ENCODE measurements at places on chromosomes 5 and 9.

- no peak for DNase-seq
Observed at GRCh38 chr9:130390986-130391385, 53.8 kb upstream of the ASS1 start.

DNA sequence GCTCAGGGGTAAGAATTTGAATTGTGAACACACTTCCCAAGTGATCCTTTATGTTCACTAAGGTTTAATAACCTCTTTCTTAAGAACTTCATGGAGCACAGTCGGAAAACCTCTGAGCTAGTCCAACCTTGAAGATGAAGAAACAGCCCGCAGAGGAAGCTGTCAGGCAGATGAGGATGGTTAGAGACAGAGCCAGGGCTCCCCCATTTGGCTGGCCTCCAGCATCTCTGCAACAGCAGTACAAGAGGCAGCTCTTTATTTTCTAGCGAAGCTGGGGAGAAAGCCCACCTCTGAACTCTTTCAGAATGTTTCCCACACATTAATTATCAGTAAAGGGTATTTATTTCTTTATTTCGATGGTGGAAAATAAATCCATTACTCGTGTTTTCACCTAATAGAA, 350.8 kb downstream of the DMRT2 start:
- DNase-seq = no peak

- no peak for DNase-seq
Observed at GRCh38 chr5:146675636-146676035, 159.6 kb upstream of the GPR151 start.

- DNase-seq = no peak
Observed at GRCh38 chr9:4238522-4238921, 61.3 kb downstream of the GLIS3 start.

- no peak for DNase-seq
Observed at GRCh38 chr5:154049636-154050035, 10.9 kb downstream of the MFAP3 start.

DNA sequence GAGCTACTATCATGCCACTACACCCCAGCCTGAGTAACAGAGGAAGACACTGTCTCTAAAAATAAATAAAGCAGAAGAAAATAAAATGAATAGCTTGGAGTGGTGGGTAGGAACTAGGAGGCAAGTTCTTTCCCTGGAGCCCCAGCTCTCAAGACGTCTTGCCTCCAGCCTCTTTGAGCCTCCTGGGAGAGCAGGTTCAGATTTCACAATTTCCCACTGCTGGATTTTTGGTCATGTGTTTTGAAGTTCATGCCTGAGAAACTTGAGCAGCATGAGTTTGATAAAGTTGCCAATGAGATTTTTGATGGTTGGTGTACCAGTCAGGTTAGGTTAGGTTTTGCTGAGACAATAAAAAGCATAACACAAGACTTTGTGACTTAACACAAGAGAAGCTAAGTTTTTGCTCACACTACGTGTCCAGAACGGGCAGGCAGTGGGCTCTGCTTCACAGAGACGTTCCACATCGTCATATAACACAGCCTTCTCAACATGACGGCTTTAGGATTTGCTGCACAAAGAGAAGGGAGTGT, 4.1 kb upstream of the CCDC69 start:
- no peak for DNase-seq

GRCh38 chr5:158660726-158661125, 439.0 kb downstream of the EBF1 start:
- DNase-seq = no peak

DNA sequence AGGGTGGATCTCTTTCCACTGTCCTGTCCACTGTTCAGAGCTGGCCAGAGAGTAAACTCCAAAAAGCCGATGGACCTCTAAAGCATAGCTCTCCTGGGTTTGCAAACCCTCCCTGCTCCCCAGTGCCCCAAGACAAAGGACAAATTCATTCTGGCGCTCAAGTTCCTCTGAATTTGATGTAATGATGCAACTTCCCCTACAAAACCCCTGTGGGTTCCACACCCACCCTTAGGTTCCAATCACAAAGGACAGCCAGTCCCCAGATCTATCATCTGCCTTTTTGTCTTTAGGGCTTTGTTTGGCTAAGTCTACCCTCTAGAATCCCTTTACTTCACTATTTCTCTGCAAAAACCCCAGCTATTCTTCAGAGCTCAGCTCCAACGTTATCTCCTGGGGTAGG, 57.4 kb upstream of the SLC25A51 start:
- no peak for DNase-seq

GRCh38 chr9:111360881-111361280, 30.9 kb upstream of the OR2K2 start:
- DNase-seq = no peak

GRCh38 chr5:170560938-170561337, 57.1 kb downstream of the KCNIP1 start:
- no peak for DNase-seq

DNA sequence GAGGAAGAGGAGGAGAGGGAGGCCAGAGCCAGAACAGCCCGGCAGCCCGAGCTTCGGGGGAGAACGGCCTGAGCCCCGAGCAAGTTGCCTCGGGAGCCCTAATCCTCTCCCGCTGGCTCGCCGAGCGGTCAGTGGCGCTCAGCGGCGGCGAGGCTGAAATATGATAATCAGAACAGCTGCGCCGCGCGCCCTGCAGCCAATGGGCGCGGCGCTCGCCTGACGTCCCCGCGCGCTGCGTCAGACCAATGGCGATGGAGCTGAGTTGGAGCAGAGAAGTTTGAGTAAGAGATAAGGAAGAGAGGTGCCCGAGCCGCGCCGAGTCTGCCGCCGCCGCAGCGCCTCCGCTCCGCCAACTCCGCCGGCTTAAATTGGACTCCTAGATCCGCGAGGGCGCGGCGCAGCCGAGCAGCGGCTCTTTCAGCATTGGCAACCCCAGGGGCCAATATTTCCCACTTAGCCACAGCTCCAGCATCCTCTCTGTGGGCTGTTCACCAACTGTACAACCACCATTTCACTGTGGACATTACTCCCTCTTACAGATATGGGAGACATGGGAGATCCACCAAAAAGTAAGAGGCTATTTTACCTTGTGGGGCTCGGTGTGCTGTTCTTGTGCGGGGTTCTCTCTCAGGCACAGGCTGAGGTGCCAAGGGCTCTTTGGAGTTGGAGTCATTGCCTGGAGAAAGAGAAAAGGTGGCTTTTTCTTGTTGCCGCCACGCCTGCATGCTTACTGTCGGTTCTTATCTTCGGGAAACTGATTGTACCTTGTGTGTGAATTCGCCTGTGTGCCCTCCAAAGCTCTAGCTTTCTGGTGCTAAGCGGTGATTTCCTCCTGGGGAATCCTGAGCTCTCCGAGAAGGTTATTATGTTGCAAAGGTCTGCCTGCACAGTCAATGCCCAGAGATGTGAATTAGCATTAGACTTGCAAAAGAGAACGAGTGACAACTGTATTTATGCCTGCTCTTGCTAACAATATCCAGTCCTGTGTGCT, at the start of gene ISL1:
Gene ISL1, plus strand, starts transcription at position 318 of the 991 bp plus-strand sequence. Its CDS starts 224 bp downstream, at position 542.
- DNase-seq = no peak

GRCh38 chr5:135218486-135218755, 180.6 kb downstream of the MACROH2A1 start:
- no peak for DNase-seq

GRCh38 chr9:108637340-108637739, 218.4 kb downstream of the ACTL7B start:
- DNase-seq = no peak

DNA sequence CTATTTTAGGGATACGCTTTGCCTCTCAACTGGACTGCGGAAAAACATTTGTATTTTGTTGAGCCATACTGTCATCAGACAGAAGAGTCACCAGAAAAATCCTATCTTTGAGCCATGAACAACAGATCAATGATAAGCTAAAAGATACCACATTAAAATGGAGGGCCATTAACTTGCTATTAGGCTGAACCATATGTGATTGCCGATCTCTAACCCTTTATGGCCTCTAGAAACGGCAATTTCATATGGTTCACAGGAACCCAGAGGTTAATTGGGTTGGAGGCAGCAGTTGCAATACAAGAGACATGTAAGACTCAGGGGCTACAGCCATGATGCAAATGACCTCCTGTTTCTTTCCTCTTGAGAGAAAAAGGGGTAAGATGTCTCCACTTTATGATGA, 69.8 kb downstream of the MYO10 start:
- DNase-seq = no peak

DNA sequence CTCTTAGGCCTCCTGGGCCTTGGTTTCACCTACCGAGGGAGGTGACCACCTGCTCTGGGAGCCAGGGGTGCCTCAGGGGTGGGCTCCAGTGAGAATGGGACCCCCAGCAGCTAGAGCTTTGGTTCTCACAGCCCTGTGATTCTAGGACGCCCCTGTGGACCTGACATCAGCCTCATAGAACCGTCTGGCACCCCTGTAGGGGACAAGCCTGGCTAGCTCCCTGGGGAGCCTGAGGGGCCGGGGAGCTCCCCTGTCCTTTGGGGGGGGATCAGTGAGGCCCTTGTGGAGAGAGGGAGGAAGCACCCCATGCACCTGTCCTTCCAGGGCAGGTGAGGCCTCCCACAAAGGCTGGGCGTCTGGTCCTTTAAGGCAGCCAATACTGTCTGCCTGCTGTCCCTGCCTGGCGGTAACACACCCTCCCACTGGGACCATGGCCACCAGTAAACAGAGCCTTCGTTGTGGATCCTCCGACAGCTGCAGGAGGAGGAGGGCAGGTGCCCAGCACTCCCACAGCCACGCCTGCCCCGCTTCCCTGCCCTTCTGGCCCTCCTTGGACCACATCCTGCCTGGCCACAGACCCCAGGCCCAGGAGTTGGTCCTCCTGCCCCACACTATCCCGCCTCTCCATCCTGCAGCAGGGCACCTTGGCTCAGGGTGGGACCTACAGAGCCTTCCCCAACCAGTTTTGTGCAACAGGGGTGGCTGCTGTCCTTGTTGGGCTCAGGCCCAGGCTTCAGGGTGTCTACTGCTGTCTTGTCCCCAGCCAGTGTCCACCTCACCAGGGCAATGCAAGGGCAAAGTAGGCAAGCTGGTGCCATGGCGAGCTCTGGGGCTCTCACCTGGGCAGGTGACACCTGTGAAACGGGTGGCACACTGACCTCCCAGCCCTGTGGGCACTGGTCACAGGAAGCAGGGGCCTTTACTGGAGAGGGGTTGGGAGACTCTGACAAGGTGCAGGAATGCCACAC, 3.0 kb upstream of the TUBB4B start:
- no peak for DNase-seq

- DNase-seq = no peak
Observed at GRCh38 chr5:174425271-174425963, 299.0 kb upstream of the MSX2 start.

DNA sequence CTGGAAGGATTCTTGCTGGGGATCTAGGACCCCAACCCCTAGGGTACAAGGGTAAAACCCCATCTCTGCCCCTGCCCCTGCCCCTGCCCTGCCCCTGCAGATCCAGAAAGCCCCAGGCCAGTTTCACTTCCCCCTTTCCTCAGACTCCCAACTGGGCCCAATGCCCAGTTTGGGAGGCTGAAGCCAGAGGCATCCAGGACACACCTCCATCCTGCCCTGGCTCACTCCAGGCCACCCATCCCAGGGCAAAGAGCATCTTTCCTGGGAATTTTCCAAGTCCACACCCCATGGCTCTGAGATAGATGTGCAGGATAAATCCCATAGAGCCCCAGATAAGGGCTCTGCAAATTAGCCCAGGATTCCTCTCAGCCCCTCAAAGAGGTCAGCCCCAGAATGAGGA, 17.4 kb downstream of the CNTFR start:
- no peak for DNase-seq

- DNase-seq = no peak
Observed at GRCh38 chr5:74342948-74343682, 297.4 kb downstream of the ENC1 start.

DNA sequence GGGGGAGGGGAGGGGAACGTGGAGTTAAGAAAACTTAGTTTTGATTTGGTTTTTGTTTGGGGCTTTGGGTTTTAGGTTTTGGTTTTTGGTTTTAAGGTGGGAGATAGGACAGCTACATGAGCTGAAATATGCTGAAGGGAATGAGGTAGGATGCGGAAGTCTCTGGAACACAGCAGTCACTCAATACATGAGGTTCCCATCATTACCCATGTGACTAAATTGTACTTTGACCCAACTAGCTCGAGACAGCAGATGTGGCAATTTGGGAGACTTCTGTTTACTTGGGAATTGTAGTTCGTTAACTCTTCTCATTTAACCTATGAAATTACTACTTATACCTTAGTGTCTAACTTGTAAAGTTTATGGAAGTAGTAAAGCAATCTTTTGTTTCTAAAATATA, 124.2 kb downstream of the TLE1 start:
- no peak for DNase-seq

GRCh38 chr9:18739641-18740318, 265.8 kb downstream of the ADAMTSL1 start:
- DNase-seq = no peak

GRCh38 chr5:78621291-78621738, 27.3 kb downstream of the LHFPL2 start:
- DNase-seq = no peak

DNA sequence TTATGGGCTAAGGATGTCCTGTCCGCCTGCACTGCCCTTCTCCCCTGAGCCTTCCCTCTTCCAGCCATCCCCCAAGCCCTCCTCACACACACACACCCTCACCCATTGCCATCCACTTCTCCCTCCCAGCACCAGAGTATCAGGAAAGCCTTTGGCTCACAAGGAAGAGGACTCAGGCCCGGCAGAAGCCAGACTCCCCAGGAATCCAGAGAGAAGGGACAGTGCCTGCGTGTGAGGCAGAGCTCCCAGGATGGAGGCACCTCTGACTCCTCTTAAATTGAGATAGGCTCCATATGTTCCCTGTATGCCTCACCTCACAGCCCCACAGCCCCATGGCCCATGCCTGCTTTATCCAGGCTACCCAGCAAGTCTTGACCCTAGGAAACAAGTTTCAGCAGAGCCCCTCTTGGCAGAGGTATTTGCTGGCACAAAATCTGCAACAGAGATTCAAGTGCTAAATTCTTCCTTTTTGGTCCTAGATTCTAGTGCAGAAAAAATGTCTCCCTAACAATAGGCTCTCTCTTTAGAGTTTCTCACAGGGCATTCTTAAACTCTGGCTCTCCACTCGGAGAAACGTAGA, 761 bp downstream of the IL17B start:
- DNase-seq = no peak

- no peak for DNase-seq
Observed at GRCh38 chr9:33246269-33246860, 6.4 kb downstream of the SPINK4 start.

DNA sequence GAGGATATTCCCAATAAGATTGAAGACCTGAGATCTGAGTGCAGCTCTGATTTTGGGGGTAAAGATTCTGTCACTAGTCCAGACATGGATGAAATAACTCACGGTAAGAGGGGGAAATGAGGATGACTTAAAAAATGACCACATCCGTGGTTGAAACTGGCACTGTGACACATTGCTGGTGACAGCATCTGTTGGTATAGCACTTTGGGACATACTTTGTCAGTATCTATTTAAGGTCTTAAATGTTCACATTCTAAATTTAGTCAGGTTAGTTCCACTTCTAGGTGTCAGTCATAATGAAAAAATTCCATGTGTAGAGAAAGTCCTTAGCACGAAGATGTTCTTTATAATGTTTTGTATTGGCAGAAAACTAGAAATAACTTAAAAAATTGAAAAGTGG, 70.9 kb downstream of the GAPVD1 start:
- peak; percentile 3 for DNase-seq

DNA sequence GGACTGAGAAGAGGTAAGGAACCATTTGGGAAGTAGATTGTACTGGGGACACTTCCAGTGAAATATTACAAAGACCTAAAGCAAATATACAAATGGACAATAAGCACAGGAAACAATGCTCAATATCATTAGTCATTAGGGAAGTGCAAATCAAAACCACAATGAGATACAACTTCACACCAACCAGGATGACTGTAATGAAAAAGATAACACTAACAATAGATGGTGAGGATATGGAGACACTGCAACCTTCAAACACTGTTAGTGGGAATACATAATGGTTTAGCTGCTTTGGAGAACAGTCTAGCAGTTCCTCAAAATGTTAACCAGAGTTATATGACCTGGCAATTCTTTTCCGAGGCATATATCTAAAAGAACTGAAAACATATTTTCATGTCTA, 149.7 kb downstream of the TRPM3 start:
- DNase-seq = no peak
